Testis (tissue), 5 donors: ENCODE measurements at places on chromosomes 1 and 21.
A peak's percentile ranks its signal among the peaks of the same experiment; 100 is the strongest.

GRCh38 chr1:158830074-158830677 is 975 bp upstream of the MNDA start:
- DNase-seq = no peak

DNA sequence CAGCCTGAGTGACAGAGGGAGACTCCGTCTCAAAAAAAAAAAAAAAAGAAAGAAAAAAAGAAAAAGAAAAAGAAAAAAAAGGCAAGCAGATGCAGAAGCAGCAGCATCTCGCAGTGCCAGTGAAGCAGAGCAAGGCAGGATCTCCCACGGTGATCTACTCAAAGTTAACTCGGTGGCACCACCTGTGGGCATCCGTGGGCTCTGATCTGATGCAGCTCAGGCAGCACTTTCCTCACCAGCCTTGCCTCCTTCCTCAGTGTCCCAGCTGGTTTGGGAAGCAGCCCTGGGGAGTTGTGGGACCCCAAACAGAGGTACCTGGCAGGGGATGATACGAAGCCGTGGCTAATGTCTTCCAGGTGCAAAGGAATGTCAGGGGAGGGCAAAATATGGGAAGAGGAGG is 104.3 kb upstream of the KRTAP19-8 start:
- DNase-seq = no peak

DNA sequence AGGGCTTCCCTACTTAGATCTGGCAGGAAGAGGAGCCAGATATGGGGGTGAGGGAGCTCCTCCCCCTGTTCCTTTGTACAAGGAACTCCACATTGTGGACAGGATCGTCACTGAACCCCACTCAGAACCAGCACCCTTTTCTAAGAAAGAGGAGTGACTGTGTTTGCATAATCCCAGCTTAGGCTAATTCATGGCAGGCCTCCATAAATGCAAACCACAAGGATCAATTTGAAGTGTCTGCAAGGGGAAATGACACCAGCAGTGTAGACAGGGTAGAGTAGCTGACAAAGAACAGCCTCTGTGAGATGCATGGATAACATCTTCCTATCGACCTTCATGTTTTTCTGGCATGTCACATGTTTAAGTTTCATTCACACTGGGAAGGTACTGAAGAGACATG is 11.7 kb downstream of the MX1 start:
- DNase-seq = no peak

DNA sequence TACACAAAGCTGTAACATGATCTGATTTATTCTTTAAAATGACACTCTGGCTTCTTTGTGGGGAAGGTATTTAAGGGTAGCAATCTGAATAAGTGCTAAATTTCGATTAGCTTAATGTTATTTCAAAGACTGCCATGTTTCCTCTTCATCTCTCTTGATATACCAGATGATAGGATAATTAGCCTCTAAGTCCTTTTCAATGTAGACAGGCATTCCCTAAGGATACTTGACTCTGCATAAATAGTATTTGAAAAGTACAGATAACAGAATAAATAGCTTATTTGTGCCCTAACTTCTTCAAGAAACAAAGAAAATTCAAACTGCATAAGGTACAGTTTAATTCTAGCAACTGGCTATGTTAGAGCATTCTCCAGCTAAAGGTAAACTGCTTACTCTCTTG is 46.2 kb downstream of the ARHGAP29 start:
- DNase-seq = no peak

DNA sequence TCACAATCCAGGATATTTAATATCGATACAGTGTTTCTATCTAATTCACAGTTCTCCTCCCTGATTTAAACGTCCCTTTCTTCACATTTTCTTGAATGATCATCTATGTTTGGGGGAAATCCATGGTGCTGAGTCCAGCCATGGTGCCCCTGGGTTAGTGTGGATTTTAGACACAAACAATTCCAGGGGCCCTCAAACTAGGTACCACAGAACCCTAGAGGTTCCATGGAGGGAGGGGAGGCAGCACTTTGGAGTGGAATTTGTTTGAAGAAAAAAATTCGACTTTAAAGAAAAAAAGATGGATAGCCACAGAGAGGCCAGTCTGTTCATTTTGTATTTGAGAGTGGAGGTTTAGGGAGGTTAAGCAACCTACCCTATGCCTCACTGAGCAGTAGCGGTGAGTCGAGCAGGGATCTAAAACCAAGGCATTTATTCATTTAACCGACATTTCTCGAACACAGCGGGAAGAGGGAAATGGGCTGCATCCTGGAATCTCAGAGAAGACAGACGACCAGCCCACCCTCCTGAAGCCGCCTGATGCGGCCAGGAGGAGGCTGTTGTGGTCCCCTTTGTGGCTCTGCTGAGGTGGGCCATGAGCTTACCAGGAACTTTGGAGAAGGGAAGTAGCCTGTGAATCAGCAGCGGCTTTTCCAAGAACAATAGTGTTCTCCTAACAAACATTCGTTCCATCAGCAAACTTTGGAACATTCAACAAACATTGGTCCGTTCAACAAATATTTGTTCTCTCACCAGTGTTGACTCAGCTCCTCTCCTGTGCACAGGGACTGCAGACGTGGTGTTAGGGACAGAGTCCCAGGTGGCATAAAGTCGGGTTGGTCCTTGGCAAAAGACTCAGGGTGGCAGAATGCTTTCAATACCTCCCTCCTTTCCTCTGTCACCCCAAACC is 103.5 kb upstream of the ZBTB40 start:
- no peak for DNase-seq

DNA sequence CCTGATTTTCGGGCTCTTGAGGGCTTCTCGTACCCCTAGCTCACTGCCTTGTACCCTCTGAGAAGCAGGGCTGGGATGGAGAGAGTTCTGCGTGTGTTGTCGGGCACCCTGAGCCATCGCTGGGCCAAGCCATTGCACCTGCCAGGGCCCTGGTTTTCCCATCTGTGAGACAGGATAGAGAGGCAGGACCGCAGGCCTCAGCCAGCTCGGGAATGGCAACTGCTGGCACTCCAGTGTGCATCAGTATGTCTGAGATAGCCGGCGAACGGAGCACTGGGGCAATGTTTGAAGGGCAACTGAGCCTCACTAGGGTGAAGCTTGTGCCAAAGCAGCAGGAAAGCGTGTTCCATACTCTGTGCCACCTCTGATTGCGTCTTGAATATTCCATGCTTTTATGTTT is 66.9 kb downstream of the TENT5C start:
- DNase-seq = no peak

DNA sequence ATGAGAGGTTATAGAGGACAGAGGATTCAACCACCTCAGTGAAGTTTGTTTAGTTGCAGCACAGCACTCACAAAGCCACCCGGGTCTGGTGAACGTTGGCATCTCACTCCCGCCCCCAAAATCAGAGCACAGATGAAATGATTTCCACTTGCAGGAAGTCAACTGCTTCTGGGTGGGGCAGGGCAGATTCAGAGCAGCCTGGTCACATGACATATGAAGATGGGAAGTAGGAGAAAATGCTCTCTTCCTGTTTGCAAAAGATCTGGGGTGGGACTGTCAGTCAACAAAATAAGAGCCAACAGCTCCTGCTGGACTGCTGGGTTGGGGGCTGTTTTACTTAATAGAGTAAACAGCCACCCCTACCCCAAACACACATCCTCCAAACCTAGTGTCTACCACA is 43.2 kb downstream of the LRRC71 start:
- no peak for DNase-seq

GRCh38 chr1:154158307-154159125 is 3.6 kb upstream of the NUP210L start:
- DNase-seq = no peak

DNA sequence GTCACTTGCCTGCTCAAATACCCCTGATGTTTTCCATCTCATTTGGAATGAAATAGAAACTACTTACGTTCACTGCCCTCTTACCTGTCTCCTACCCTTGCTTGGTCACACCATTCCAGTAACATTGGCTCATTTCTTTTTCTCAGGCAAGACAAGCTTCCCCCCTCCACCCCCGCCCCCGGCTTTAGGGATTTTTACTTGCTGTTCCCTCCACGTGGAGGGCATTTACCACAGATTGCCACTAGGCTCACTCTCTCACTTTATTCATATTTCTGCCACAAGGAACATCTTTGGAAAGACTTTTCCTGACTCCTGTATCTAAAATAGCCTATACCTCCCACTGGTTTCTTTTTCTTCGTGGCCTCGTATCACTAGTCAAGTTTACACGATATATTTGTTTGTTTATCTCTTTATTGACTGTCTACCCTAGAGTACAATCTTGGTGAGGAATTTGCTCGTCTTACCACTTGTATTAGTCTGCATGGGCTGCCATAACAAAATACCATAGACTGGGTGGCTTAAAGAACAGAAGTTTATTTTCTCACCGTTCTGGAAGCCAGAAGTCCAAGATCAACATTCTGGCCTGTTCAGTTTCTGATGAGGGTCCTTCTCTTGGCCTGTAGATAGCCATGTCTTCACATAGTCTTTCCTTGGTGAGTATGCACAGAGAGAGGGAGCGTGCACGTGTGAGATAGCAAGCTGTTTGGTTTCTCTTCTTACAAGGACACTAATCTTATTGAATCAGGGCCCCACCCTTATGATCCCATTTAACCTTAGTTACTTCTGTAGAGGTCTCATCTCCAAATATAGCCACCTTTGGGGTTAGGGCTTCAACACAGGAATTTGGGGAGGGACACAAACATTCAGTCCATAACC is 126.2 kb downstream of the NRDC start:
- DNase-seq = no peak

DNA sequence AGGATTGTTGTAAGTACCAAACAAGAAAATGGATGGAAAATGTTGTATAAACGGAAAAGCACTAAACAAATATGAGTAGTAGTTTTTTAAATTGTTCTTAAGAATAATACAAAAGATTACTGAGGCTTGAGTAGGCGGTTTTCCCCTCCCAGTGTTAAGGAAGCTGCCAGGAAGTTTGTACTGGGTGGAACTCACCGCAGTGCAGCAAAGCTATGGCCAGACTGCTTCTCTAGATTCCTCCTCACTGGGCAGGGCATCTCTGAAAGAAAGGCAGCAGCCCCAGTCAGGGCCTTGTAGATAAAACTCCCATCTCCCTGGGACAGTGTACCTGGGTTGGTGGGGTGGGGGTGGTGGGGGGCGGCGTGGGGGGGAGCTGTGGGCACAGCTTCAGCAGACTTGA is 58.7 kb downstream of the XCL2 start:
- peak; percentile 23 for DNase-seq

GRCh38 chr1:59570524-59570923 is 244.2 kb upstream of the HOOK1 start:
- peak; percentile 23 for DNase-seq

DNA sequence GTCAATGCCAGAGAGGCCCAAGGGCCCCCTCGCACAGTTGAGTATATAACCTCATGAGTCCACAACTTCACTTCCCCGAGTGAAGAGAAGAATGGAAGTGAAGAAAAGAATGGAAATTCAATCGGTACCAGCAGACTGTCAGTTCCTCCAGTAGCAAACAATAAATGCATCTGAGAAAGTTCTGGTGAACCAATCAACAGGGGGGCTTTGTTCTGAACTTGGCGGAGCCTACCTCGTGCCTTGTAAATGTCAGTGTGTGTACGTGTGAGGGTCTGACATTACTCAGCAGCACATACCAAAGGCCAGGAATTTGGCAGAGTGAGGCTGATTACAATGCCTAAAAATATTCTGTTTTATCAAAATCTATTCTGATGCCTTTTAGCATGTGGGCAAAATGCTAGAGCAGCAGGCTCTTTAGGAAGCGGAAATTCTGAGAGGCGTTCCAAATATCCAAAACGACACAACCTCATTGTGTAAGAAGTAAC is 238.5 kb downstream of the LTN1 start:
- no peak for DNase-seq

DNA sequence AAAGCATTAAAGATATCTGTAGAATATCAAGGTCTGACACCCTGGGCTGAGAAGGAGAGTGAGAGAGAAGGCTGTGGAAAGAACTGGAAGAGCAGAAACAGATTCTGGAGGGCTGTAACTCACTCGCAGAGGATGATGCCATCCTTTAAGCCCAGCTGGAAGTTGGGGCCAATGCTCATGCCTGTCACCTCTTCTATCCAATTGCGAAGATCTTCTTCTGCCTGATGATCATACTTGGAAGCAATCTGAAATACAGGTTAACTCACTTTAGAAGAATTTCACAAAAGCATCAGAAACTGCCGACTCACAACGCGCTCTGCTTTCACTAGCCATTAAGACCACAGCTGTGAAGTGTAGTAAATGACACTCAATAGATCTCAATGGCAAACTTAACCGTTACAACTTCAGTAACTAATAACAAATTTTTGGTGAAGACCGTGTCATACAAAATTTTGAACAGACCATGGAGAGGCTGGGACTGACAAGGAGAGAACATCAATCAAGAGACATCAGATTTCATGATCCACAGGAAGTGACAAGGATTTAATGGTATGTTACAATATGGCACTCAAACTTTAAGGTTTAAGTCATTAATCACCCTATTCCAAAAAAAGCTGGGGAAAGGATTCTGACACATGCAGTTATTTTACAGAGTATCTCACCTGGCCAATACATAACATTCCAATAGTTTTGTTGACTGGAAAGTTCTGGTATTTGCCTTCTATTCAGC is 23.5 kb downstream of the CNN3 start:
- no peak for DNase-seq

DNA sequence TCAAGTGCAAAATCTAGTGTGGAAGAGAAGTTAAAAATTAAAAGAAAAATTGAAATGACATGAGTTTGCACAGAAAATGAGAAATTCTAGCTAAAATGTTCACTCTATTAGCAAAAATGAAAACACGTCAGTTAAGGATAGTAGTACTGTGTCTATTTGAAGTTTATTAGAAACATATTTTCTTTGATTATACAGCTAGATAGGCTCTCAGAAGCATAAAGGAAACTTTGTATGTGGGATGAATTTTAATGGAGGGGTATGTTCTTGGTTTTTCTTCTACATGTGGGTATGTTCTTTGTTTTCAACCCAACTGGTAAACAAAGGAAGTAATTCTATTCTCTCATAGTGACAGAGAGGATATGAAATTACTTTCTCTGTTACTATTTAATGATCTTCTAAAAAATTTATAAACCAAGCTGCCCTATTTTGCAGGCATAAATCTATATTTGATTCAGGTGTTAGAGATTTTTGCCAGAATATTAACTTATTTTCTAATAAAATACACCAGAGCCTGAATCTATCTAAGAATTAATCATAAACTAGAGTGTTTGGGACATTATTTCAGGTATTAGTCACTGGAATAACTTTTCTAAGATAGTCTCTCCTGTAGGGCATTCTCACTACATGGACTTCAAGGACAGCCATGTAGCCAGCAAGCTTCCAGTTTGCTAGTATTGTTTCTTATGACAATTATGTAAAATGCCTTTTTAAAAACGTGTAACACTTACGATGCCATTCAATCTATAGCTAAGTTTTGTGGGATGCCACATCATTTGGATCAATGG is 15.8 kb downstream of the GPSM2 start:
- DNase-seq = no peak
